ENCODE measurements at places on chromosomes 3 and 15. TPM values are rescaled to one million over a fixed set of nuclear protein-coding genes. Genes with fewer than 3 reads are reported as not detected.

FGF7 gene
- not detected for total RNA-seq

RFTN1 gene
- total RNA-seq, result 22.9 TPM

LRRC31 gene
- not detected for total RNA-seq

POLQ gene
- total RNA-seq, result 0.99 TPM

DNA sequence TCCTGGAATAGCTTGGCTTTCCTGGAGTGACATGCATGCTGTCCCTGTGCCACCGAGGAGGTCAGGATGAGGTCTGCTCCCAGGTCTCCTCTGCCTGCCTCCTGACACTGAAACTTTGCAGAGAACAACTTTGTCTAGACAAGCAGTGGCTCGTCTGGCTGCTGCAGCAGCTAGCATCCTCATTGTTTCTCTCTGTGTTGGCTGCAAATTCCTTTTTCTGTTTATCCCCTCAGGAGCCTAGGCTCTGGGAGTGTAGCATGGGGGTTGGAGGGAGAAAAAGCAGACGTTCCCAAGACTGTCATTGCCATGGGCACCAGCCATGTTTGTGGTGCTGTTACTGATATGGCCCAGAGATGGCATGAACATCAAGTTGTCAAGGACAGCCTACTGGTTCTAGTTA, 208.7 kb upstream of the LRIG1 start:
- DNase-seq, result no peak

DNA sequence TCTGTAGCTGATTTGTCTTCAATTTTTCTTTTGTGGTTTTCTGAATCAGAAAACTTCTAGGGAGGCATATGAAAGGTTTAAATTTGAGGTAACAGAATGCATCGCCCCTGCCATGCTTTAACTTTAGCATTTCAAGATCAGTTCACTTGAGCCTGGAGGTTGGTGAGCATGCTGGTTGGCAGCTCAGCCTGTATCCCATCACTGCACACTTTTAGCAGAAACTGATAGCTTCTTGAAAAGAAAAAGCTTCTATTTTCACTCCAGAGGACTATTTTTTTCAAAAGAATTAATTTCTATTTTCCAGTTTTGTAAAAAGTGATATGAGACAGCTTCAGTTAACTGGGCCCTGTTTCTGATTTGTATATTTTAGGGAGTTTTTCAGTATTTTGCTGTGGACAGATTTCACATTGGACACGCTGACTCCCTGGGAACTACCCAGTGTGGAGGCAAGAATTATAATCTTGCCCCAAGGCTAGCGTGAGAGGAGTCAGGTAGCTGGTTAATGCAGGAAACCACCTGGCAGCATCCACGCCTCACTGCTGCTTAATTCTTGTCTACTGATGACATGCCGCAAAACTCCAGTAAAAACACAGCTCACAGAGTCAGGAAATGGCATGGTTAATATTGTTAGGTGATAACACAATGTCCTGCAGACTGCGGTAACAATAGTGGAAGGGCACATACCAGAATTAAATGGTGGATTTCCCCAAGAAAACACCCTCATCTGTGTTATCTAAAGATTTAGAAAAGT, 71.4 kb downstream of the DUT start:
- peak; percentile 65 for DNase-seq

- DNase-seq, result no peak
Observed at GRCh38 chr3:8576841-8577571, 67.6 kb downstream of the SSUH2 start.

GRCh38 chr3:176796371-176796770, 400.9 kb downstream of the TBL1XR1 start:
- DNase-seq, result no peak

- DNase-seq, result no peak
Observed at GRCh38 chr15:69170597-69170996, 10.2 kb downstream of the GLCE start.

DNA sequence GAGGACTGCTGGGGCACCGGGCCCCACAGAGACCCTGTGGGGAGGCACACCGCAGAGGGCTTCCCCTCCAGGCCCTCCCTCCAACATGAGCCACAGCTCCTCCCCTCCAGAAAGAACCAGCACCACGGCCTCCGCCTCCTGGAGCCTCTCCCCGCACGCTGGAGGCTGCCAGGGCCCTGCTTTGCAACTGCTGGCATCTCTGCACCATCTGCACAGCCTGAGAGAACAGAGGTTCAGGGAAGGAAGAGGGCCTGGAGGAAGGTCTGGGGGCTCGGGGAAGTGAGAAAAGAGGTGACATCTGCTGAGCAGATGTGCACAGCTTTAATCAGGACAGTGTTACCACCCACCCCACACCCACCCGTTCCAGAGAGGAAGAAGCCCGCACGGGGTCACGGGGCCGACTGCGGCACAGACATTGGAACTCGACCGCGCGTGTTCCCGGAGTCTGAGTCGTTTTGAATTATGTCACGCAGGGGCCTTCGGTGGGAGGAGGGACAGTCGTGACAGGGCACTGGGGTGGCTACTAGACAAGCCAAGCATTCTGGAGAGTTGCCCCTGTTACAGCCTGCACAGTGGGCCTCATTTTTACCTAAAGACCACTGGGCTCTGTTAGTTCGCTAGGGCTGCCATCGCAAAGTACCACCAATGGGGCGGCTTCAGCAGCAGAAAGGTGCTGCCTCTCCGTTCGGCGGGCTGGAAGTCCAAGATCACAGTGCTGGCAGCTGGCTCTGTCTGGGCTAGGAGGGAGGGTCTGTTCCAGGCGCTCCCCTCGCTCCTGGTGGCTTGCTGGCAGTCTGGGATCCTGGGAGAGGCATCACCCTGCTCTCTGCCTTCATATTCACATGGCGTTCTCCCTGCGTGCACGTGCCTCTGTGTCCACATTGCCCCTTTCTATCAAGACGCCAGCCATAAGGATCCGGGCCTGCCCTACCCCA, 194.8 kb downstream of the XXYLT1 start:
- DNase-seq, result no peak

DNA sequence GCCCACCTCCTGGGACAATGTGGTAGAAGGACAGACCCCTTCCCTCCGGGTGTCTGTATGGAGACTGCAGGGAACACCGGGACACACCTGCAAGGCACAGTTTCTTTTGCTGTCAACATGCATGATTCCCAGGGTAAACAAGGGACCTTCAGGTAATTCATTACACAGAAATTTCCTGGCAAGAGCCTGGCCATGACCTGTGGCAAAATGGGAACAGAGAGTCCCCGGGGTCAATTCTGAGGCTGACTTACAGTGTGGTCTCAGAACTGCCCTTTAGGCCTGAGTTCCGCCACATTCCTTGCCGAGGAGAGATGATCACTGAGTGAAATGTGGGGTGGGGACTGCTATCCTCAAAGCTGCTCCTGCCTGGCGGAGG, 6.3 kb downstream of the STARD5 start:
- DNase-seq, result no peak

- DNase-seq, result no peak
Observed at GRCh38 chr15:44530653-44531052, 6.3 kb upstream of the EIF3J start.

- no peak for DNase-seq
Observed at GRCh38 chr15:96457841-96458240, 127.3 kb downstream of the NR2F2 start.

DNA sequence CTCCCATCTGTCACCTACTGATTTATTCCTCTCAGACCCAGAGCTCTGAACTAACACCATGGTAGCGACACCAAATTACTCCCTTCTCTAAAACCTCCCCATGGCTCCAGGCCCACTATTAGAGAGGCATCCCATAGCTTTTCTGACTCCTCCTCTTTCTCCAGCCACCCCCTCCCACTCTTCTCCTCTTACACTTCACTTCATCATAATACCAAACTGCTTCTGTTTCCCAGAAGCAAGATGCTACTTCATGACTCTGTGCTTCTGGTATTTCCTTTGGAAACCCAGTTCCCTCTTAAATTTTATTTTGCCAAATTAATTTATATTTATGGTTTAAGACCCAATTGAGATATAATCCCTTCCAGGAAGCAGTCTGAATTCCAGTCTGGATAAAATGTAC, 465.1 kb upstream of the PDZRN3 start:
- DNase-seq, result no peak

GRCh38 chr3:105553851-105554250, 187.1 kb downstream of the ALCAM start:
- no peak for DNase-seq

Measured in lung microvascular endothelial cell (primary cell).